ENCODE measurements at places on chromosomes 2 and 18. TPM values are rescaled to one million over a fixed set of nuclear protein-coding genes. Genes with fewer than 3 reads are reported as not detected.

DNA sequence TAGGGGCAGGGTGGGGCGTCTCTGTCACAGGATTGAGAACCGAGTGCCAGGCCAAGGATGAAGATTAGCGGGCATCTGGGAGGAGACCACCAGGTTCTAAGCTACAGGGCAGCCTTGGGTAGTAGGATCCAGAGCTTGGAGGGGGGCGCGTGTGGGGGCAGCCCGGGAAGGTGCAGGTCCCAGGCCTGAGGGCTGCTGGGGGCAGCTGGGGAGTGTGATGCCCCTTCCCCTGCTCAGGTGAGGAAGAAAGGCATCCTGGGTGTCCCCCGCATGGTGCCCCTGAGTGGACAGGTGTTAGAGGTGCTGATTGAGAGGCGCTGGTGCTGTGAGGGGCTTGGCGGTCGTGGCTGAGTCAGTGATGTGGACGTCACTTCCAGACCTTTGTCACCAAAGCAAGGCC is 33.9 kb upstream of the MBP start:
- DNase-seq, result no peak

GRCh38 chr2:230907361-230908091 is 17.5 kb downstream of the GPR55 start:
- no peak for DNase-seq

The FSIP2 gene
- polyA plus RNA-seq, result 1.1 TPM

The ATP6V1B1 gene
- polyA plus RNA-seq, result 0.56 TPM

The ORC2 gene
- polyA plus RNA-seq, result 17.9 TPM

GRCh38 chr2:115848192-115848591 is 1405.8 kb downstream of the DPP10 start:
- no peak for DNase-seq

The UGT1A7 gene
- polyA plus RNA-seq, result not detected

- DNase-seq, result no peak
Observed at GRCh38 chr2:86199834-86200177, 549 bp downstream of the MRPL35 start.

DNA sequence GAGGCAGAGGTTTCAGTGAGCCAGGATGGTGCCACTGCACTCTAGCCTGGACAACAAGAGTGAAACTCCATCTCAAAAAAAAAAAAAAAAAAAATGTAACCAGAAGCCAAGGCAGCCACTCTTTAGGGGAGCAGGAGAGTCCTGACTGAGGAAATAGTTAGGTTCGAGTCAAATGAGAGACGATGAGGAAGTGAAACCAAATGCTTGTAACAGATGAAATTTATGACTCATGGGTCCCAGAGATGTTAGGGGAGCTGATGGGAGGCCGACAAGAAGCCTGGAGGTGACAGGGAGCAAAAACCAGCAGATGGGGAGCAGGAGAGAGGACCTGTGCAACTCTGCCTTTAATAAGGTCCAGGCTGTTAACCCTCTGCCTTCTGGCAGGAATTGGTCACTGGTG is 756.1 kb upstream of the DDX18 start:
- DNase-seq, result no peak

The ZNF396 gene
- polyA plus RNA-seq, result 1.2 TPM

DNA sequence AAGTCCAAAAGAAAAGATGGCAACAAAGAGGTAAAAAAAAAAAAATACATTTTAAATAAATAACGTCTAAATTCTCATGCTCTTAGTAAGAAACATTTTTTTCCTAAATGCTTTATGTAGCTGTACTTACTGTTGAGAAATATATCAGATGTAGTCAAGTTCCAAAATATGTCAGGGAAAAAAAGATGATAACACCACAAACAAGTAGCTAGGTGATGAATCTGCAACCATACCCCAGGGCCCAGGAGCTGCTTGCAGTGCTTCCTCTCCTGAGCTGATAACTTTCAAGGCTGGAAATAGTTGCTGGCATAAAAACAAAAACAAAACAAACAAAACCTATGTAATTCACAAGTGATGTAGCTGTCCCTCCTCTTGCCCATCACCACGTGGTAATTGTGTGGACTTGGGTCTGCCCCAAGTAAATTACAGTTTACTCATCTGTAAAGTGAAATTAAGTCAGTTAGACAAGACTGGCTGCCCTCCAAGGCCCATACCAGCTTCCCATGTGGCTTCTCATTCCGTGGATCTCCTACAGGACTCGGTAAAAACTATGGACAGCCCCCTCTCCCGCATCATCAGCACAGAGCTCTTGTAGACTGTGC is 82.6 kb downstream of the SP100 start:
- DNase-seq, result no peak

GRCh38 chr2:71070294-71071093 is 2.0 kb downstream of the NAGK start:
- DNase-seq, result no peak
